ENCODE measurements at places on chromosomes 4 and X.

DNA sequence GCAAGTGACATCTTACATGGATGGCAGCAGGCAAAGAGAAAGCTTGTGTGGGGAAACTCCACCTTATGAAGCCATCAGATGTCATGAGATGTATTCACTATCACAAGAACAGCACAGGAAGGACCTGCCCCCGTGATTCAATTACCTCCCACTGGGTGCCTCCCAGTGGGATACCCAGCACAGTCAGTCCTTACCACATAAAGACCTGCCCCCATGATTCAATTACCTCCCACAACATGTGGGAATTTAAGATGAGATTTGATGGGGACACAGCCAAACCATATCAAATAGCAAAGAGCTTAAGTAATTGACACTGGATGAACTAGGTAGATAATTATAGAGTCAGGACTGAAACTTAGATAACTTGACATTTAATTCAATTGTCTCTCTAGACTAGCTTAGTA lies 85.6 kb downstream of the SLIT2 start:
- DNase-seq: no peak

DNA sequence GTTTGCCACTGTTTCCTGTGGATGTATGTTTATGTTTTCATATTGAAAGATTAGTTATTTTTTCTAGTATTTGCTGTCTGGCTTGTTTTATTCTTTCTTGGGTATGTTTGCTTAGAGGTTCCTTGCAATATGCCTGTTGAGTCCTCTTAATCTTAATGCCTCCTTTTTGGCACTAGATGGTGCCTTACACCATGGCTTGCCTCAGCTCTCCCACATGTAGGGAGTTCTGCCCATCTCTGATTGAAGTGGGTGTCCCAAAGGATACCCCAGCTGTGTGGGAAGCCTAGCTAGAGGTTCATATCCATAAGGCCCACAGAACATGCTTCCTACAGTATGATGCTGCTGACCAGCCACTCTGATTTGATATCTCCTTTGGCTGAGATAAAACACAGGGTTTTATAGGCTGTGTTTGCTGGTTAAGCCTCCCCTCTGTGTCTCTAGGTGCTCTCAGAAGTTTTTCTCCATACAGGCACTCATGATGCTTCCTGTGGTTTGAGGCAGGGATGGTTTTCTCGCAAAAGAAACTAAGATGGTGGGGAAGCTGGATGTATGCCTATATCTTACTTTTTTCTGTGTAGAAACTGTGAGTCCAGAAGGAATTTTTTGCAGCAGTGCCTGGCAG lies 162.4 kb downstream of the ASB9 start:
- no peak for DNase-seq

DNA sequence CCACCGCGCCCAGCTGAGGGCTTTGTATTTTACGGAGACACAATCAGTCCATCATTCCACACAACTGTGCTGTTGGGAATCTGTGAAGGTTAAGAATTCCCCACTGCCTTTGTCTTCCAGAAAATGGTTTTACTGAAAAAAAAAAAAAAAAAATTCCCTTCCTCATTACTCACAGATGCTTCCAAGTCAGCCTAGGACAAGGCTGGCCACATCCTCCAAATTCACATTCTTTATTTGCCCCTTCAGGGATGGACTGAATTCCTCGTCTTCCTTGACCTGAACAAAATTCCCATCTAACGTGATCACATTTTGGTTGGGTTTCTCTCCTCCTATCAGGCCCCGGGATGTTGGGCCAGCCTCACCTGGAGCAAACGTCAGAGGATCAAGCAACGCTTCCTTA lies 130.3 kb downstream of the DHRSX start:
- no peak for DNase-seq

GRCh38 chr4:19293781-19294180 lies 957.9 kb upstream of the SLIT2 start:
- no peak for DNase-seq

DNA sequence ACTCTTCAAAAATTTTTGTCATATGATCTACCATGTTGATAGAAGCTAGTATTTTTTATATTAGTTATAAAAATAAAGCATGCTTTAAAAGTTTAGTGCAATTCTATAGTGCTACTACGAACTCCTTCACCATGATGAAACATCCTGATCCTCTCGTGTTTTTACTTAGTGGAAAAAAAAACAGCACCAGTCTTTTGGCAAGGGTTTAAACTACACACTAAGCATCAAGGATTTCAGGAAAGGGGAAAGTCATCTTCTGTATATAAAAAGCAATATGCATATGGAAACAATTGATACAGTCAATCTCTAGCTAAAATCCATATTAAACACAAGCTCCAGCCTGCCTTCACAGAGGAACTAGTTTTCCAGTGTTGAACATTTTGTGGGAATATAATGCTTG lies 18.7 kb downstream of the CHM start:
- no peak for DNase-seq

Data from NCI-H774 (cell line).